ENCODE measurements at places on chromosomes 12 and 14. TPM values are rescaled to one million over a fixed set of nuclear protein-coding genes. Genes with fewer than 3 reads are reported as not detected.
A peak's percentile ranks its signal among the peaks of the same experiment; 100 is the strongest.

Gene LRTM2
- polyA plus RNA-seq = 0.13 TPM

Gene CLEC14A
- 5.9 TPM for polyA plus RNA-seq

Gene KCNK10
- polyA plus RNA-seq = 4.5 TPM

Gene PRICKLE1
- polyA plus RNA-seq = 6.0 TPM

DNA sequence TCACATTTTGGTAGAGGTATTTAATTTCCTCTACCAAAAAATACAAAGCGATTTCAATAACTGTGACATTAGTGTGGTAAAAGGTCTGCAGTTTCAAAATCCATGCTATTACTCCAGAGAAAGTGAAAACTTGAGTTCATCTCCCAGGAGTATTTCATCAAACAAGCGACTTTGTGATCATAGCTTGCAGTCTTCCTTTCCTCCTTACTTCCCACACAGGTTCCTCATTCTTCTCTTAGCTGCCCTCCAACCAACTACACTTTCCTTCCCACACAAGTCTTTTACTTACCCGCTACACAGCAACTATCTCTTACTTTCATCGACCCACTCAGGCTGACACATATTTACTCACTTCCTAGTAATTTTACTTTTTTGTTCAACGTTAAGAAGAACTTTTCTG lies 413.4 kb upstream of the USP15 start:
- H3K36me3 ChIP-seq = no peaks in the 10 kb centered on the region
- H3K27ac ChIP-seq = no peak overlapping the region
- no peak overlapping the region for H3K4me3 ChIP-seq
- no peaks in the 10 kb centered on the region for H3K27me3 ChIP-seq

DNA sequence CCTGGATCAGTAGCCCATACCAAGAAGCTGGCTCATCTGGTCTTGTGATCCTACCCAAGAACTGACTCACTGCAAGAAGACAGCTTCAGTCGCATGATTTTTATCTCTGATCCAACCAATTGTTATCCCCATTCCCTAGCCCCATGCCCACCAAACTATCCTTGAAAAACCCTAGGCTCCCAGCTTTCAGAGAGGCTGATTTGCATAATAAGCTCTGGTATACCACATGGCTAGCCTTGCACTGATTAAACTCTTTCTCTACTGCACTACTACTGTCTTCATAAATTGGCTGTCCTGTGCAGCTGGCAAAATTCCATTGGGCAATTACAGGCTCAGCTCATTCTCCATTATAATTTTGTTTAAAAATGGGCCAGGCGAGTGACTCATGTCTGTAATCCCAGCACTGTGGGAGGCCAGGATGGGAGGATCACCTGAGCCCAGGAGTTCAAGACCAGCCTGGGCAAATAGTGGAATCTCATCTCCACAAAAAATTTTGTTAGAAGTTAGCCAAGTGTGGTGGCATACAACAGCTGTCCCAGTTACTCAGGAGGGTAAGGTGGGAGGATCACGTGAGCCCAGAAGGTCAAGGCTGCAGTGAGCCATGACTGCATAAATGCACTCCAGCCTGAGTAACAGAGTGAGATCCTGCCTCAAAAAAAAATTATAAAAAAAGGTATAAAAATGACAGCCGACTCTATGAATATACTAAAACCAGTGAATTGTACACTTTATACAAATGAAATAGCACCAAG lies 76.7 kb upstream of the EIF5 start:
- DNase-seq = no peak
- H3K4me1 ChIP-seq = peaks cover 10% of the 10 kb centered on the region
- no peak overlapping the region for H3K4me3 ChIP-seq

DNA sequence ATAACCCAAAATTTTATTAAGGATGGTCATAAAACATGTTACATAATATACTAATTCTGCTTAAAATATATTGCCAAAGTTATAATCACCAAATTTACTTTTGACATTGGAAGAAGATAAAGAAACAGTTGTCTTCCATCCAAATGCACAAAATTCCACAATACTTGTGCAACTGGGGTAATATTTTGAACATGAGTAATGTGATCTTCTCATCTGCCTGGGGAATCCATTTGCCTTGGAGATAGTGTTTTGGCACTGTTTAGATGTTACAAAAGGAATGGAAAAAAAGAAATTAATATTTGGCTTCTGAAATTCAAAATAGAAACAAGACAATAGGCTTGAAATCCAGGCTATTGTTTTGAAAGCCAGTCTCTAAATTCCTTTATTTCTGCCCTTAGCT lies 9.1 kb downstream of the GPR19 start:
- DNase-seq = no peak
- H3K27ac ChIP-seq = no peak overlapping the region
- H3K4me3 ChIP-seq = no peak overlapping the region
- no peaks in the 10 kb centered on the region for H3K36me3 ChIP-seq
- H3K4me1 ChIP-seq = no peaks in the 10 kb centered on the region

DNA sequence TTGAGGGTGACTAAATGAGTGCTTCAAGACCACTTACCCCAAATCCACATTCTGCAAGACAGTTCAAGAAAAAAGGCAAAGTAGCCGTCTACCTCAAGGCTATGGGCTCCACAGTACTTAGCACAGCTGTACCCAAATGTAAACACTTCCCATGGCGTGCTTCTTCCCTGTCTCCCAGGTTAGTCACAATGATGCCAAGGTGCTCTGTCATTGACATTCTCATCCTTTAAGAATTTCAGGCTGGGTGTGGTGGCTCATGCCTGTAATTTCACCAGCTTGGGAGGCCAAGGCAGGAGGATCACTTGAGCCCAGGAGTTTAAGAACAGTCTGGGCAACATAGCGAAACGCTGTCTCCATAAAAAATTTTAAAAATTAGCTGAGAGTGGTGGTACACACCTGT lies 51.2 kb upstream of the CERS5 start:
- H3K36me3 ChIP-seq = peaks cover 47% of the 10 kb centered on the region
- peaks cover 20% of the 10 kb centered on the region for H3K4me1 ChIP-seq
- H3K4me3 ChIP-seq = no peak overlapping the region
- DNase-seq = no peak
- H3K27ac ChIP-seq = no peak overlapping the region

DNA sequence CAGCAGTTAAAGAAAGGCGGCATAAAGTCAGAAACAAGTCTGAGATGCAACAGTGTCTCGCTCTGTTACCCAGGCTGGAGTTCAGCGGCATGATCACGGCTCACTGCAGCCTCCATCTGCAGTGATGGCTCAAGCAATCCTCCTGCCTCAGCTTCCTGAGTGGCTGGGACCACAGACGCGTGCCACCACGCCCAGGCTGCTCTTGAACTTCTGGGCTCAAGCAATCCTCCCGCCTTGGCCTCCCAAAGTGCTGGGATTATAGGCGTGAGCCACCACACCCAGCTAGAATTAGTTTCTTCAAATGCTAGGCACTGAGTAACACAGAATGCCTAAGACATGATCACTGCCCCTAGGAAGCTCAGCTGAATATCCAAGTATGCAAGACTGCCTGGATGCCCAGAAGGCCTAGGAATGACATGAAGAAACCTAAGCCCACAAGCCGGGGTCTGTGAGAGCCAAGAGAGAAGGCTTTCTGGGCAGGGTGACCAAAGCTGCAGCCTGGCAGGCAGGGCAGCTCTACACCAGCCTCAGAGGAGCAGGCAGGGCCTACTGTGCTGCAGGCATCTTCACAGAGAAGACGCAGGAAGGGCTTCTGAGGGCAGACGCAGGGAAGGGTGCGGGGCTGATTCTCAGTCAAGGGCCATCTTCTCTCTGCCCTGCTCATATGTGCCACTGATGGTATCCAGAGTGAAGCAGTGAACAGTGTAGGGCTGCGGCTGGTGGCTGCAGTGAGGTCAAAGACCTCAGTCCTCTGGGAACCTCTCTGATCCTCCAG lies 4.3 kb upstream of the PPP2R5C start:
- peaks cover 16% of the 10 kb centered on the region for H3K27me3 ChIP-seq
- no peaks in the 10 kb centered on the region for H3K36me3 ChIP-seq
- no peak overlapping the region for H3K4me3 ChIP-seq
- H3K4me1 ChIP-seq = peaks cover 3% of the 10 kb centered on the region
- no peak overlapping the region for H3K27ac ChIP-seq

DNA sequence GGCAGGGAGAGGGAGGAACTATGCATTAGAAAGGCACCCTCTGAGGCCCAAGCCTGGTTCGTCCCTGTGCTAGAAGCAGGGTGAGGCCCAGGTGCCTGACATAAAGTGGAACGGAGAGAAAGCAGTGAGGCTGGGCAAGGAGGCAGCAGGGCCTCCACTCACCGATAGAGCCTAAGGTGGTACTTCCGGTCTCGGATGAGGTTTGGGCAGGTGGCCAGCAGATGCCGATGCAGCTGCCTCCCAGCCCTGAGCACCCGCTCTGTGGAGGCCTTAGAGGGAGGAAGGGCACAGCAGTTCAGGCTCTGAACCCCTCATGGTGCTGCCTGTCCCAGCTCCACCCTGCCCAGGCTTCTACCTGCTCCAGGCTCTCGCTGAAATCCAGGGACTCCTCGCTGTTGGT lies 7.1 kb downstream of the RAPGEF3 start:
- peaks cover 2% of the 10 kb centered on the region for H3K4me1 ChIP-seq
- no peaks in the 10 kb centered on the region for H3K27me3 ChIP-seq
- no peak overlapping the region for H3K4me3 ChIP-seq
- H3K27ac ChIP-seq = no peak overlapping the region

DNA sequence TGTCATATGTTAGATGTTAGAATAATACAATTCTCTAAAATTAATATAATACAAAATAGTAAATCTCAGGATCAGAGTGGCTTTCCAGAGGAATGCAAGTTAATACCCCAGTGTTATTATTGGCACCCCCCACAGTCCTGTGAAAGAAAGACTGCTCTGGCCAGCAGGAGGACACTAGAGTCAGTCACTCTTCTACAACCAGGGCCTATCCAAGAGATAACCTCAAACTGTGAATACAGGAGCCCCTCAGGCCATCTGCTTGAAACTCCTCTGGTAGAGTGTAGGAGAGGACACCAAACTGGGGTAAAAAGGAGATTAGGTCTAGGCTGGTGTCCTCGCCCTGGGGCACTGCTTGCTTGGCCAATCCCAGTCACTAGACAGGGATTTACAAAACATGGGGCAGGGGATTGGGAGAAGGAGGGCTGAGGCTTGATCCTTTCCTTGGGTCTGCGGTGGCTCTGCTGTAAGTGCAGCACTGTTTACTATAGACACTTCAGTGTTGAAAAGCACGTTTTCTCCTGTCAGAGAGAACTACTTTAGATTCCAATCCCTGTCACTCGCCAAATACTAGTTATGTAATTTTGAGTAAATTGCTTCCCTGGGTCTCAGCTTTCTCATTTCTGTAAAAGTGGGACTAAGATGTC lies 44.5 kb upstream of the PTPRR start:
- H3K4me3 ChIP-seq = no peak overlapping the region
- no peaks in the 10 kb centered on the region for H3K27me3 ChIP-seq
- no peaks in the 10 kb centered on the region for H3K36me3 ChIP-seq
- no peaks in the 10 kb centered on the region for H3K4me1 ChIP-seq
- H3K27ac ChIP-seq = no peak overlapping the region
- no peak for DNase-seq

DNA sequence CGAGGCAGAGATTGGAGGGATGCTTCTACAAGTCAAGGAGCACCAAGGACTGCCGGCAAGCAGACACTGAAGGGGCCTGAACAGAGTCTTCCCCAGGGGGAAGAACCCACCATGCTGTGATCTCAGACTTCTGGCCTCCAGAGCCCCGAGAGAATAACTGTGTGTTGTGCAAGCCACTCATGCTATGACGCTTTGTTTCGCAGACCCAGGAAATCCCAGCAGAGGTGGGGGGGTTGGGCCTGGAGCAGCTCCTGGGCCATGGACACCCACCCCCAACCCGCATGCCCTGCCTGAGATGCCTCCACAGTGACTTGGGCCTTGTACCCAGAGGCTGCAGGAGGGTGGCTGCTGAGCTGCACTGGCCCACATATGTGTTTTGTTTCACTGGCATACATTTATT lies 31.2 kb downstream of the ARL6IP4 start:
- H3K27me3 ChIP-seq = no peaks in the 10 kb centered on the region
- peaks cover 17% of the 10 kb centered on the region for H3K36me3 ChIP-seq
- no peak for DNase-seq
- no peak overlapping the region for H3K27ac ChIP-seq
- no peak overlapping the region for H3K4me3 ChIP-seq

DNA sequence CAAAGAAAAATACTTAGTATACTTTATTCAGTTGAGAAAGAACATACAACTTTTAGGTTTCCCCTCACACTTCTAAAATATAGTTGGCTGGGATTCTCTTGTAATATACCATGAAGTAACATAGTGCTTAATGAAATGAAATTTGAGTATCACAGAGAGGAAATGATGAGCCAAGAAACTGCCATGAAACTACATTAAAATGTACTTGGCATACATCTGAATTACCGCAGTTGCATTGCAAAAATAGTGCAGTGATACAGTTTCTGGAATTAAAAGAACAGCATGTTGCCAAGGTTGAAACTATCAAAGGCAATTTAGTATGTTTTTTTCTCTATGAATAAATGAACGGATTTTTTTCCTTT lies 389.2 kb downstream of the TMEM117 start:
- no peaks in the 10 kb centered on the region for H3K27me3 ChIP-seq
- no peak for DNase-seq
- no peak overlapping the region for H3K27ac ChIP-seq
- no peaks in the 10 kb centered on the region for H3K36me3 ChIP-seq

DNA sequence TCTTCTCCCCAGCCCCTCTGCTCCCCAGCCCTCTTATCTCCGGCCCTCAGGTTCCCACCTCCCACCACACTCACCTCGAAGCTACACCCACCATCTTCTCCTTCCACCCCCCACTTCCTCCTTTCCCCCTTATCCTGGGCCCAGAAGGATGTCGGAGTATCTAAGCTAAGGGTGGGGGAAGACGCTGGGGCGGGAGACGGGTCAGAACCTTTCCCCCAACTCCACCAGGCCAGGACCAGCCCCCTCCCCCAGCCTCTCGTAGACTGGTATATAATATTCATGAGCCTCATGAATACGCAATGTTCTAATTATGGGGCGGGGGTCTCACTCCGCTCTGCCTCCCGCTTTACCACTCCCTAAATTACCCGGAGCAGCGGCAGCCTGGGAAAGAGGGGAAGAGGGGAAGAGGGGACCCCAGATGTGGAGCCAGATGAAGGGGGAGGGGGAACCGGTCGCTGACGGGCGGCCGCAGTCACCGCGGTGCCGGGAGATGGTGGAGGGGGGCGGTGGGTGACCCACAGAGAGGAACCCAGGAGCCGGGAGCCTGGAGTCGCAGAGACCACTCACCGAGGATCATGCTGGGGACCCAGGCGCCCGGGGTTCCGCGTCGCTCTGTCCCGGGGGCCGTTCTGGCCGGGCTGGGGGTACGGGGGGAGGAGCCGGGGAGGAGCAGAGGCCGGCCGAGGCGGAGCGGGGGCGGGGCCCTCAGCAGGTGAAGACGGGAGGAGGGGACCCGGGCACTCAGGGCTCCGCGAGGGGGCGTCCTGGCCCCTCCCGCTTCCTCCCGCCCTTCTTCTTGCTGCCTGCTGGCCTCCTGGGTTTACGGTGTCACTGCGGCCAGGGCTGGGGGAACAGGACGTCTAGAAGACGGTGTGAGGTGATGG lies 6.4 kb upstream of the ZNF385A start:
- peak; percentile 51 for DNase-seq
- H3K27me3 ChIP-seq = peaks cover 12% of the 10 kb centered on the region
- H3K4me1 ChIP-seq = peaks cover 12% of the 10 kb centered on the region
- H3K4me3 ChIP-seq = peak overlapping the region; percentile 36

DNA sequence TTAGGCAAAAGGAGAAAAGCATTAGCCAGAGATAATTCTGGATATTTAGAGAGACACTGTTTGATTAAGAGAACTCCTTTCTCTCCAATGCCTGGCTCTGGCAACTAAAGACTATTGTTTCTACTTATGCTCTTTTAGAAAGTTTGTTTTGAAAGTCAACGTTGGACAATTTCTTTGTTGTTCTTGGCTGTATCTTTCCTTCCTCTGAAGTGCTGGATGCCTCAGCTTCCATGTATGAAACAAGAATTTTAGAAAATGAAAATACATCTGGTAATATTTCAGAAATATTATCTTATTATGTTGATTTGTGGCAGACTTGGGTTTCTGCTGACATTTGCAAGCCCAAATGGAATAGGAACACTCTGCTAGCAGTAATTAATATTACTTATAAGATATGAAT lies 382.6 kb downstream of the SNAPC1 start:
- H3K36me3 ChIP-seq = no peaks in the 10 kb centered on the region
- H3K4me1 ChIP-seq = no peaks in the 10 kb centered on the region
- no peak overlapping the region for H3K4me3 ChIP-seq
- H3K27me3 ChIP-seq = no peaks in the 10 kb centered on the region

Data from large intestine (tissue), 12 donors.